WTC11 (cell line): ENCODE measurements at places on chromosomes 3 and 15. TPM values are rescaled to one million over a fixed set of nuclear protein-coding genes. Genes with fewer than 3 reads are reported as not detected.

GRCh38 chr15:77544162-77544561 lies 88.5 kb downstream of the LINGO1 start:
- no peak for DNase-seq

The MELTF gene
- 7.3 to 9.5 TPM (median 8.7 TPM) in 3 replicates for total RNA-seq

GRCh38 chr15:50164458-50164857 lies 17.5 kb upstream of the SLC27A2 start:
- DNase-seq, result no peak

The TMOD2 gene
- 3.3 to 3.6 TPM (median 3.6 TPM) in 3 replicates for total RNA-seq

- no peak for DNase-seq
Measured at GRCh38 chr3:59418836-59419235, 369.0 kb upstream of the CFAP20DC start.

DNA sequence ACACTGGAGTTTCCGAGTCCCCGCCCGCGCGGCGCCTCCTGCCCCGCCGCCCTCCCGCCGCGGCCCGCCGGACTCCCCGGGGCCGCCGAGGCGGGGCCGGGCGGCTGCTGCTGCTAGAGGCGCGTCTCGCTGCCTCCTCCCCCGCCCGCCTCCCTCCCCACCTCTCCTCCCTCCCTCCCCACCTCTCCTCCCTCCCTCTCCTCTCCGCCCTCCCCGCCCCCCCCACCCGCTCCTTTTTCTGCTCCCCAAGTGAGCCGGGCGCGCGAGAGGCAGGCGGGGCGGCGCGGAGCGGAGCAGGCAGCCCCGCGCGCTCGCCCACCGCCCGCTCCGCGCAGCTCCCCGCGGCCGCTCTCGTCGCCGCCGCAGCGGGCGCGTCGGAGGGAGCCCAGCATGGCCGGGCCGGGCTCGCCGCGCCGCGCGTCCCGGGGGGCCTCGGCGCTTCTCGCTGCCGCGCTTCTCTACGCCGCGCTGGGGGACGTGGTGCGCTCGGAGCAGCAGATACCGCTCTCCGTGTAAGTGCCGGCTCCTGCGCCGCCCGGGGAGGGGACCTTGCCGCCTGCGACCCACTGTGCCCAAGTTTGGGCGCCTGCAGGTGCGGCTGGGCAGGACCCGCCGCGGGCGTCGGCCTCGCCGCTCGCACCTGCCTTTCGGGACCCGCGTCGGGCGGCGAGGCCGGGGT lies at the start of gene CACNA2D3:
CACNA2D3 (plus strand) TSS at position 229 of the 679 bp plus-strand sequence.
- no peak for DNase-seq

The UBE2E2 gene
- 53.8 to 62.8 TPM (median 54.9 TPM) in 3 replicates for total RNA-seq

GRCh38 chr3:169836078-169836941 lies 23.6 kb upstream of the LRRC34 start:
- DNase-seq, result no peak

DNA sequence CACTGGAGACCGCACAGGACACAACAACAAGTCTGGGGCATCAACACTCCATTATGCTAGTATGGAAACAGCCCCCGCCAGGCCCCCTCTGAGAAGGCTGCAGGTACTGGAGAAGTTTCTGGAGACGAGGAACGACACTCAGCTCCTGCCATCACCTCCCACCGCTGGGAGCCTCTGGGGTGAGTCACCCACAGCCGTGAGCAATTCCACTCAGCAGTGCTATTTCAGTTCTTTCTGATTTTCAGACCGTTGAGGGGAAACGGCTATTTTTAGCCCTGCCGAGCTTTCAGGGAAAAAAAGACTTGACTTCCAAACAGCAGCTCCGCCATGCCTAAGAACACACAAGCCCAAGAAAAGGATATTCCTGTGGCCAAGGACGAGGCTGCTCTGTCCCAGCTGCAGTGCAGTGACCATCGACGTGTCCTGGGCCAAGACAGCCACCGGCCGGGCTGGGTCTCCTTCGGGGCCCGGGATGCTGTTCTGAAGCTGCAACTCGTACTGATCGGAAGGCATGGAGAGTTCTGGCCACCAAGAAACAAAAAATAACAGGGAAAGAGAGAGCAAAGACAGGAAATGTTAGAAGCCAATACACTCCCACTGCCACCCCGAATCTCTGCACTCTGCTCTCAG lies 40.8 kb downstream of the NUP210 start:
- no peak for DNase-seq

DNA sequence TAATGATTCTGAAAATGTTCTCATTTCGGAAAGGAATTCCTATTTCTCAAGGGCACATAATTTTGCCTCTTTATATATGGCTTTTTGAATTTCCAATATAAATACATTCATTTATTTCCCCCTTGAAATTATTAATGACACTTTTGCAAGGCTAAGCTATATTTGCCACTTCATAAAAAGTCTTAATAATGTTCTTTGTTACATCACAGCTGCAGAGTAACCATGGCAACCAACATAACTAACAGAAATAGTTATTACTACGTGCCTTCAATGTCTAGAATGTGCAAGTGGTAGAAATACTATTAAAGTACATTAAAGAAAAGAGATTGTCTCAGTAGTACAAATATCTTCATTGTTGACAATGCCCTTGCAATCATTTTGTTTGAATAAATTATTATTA lies 471.8 kb downstream of the C3orf38 start:
- DNase-seq, result no peak

GRCh38 chr3:38565339-38566214 lies 69.4 kb downstream of the EXOG start:
- no peak for DNase-seq

- no peak for DNase-seq
Measured at GRCh38 chr15:93449798-93450197, 360.8 kb upstream of the RGMA start.

- DNase-seq, result no peak
Measured at GRCh38 chr3:171257251-171258203, 202.7 kb downstream of the TNIK start.

GRCh38 chr3:36606871-36607765 lies 157.2 kb downstream of the DCLK3 start:
- DNase-seq, result no peak

GRCh38 chr3:126205717-126206655 lies 25.6 kb upstream of the ALDH1L1 start:
- DNase-seq, result no peak

The IL17RC gene
- 10.1 to 11.8 TPM (median 10.2 TPM) in 3 replicates for total RNA-seq

- no peak for DNase-seq
Measured at GRCh38 chr15:51907136-51907862, 64.3 kb downstream of the LEO1 start.

- no peak for DNase-seq
Measured at GRCh38 chr3:159028706-159029105, 226.9 kb downstream of the MFSD1 start.

DNA sequence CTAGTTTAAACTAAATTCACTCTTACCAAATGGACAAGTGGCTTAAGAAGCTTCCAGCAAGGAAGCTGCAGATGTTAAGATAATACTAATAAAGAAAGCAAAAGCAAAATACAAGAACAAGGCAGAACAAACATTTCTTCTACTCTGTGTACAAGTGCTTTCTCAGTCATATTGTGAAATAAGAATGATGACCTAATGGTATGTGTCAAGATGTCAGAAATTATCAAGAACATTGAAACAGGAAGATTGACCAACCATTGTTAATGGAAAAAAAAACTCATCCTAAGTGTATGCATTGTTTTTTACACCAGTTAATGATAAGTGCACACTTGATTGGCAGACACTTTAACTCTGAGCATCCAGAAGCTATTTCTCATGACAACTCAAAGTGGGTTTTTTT lies 65.4 kb upstream of the P2RY1 start:
- no peak for DNase-seq

- DNase-seq, result no peak
Measured at GRCh38 chr3:126155819-126156218, 24.6 kb downstream of the ALDH1L1 start.

DNA sequence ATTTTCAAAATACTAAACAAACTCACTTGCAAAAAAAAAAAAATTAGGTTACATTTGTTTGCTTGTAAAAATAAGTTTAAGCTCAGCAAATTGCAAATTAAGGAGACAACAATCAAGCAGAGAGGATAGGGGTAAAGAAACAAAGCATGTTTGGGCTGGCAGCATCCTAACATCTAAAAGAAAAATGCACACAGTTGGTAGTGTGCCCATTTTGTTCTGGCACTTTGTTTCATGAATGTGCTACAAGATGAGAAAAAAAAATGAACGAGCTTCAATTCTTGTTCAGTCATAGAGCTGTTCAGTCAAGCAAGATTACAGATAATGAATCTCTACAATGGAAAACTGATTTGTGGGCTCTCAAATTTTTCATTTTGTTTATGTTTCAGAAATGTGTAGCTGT lies 17.7 kb upstream of the ZBBX start:
- DNase-seq, result no peak

- DNase-seq, result no peak
Measured at GRCh38 chr3:193230610-193231009, 10.4 kb upstream of the PLAAT1 start.

The ANKRD63 gene
- total RNA-seq, result 1.2 to 1.7 TPM (median 1.4 TPM) in 3 replicates

GRCh38 chr3:49787182-49787464 lies 781 bp upstream of the IP6K1 start:
- no peak for DNase-seq

- DNase-seq, result no peak
Measured at GRCh38 chr3:73716418-73716817, 91.7 kb upstream of the PDZRN3 start.

GRCh38 chr15:68830141-68830785 lies 9.6 kb upstream of the ANP32A start:
- no peak for DNase-seq

The RAB6B gene
- 14.9 to 21.0 TPM (median 18.0 TPM) in 3 replicates for total RNA-seq

The COL6A5 gene
- 0.02 to 0.05 TPM in 2 of 3 replicates, not detected in the other for total RNA-seq

The ZNF385D gene
- 8.5 to 9.6 TPM (median 9.0 TPM) in 3 replicates for total RNA-seq

The INSYN1 gene
- total RNA-seq, result 9.0 to 11.9 TPM (median 9.8 TPM) in 3 replicates

GRCh38 chr3:60192297-60193114 lies 1058.7 kb downstream of the FHIT start:
- no peak for DNase-seq

DNA sequence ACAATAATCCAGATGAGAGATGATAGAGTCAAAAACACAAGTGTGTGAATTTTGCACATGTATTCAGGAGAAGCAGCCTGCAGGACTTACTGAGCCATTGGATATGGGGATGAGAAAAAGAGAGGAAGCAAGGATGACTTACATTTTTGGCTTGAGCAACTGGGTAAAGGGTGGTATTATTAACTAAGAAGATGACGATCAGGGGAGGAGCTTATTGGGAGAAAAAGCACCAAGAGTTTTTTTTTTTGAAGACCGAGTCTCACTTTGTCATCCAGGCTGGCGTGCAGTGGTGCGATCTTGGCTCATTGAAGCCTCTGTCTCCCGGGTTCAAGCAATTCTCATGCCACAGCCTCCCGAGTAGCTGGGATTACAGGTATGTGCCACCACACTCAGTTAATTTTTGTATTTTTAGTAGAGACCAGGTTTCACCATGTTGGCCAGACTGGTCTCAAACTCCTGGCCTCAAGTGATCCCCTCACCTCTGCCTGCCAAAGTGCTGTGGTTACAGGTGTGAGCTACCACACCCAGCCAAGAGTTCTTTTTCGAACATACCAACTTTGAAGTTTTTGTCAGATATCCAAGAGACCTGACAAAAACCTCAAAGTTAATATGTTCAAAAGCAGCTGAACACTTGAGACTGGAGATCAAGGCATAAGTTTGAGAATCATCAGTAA lies 14.8 kb upstream of the SH3BP5 start:
- no peak for DNase-seq

GRCh38 chr3:151009981-151010380 lies 37.5 kb upstream of the CLRN1 start:
- DNase-seq, result no peak

- no peak for DNase-seq
Measured at GRCh38 chr3:138363322-138363721, 14.9 kb downstream of the MRAS start.
